Suppressor macrophage treated with lipopolysaccharide for 4 hours (primary cell): ENCODE measurements at places on chromosomes 2 and 18.

GRCh38 chr2:160425434-160426151 lies 68.0 kb downstream of the RBMS1 start:
- no peak for DNase-seq

DNA sequence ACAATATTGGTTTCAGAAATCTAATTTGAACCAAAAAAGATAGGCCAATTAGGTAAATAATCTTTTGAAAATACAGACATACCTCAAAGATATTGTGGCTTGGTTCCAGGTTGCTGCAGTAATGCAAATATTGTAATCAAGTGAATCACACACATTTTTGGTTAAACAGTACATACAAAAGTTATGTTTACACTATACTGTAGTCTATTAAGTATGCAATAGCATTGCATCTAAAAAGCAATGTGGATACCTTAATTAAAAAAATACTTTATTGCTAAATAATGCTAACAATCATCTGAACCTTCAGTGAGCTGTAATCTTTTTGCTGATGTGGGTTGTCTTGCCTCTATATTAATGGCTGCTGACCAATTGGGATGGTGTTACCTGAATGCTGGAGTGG lies 67.3 kb downstream of the KYNU start:
- DNase-seq = no peak

DNA sequence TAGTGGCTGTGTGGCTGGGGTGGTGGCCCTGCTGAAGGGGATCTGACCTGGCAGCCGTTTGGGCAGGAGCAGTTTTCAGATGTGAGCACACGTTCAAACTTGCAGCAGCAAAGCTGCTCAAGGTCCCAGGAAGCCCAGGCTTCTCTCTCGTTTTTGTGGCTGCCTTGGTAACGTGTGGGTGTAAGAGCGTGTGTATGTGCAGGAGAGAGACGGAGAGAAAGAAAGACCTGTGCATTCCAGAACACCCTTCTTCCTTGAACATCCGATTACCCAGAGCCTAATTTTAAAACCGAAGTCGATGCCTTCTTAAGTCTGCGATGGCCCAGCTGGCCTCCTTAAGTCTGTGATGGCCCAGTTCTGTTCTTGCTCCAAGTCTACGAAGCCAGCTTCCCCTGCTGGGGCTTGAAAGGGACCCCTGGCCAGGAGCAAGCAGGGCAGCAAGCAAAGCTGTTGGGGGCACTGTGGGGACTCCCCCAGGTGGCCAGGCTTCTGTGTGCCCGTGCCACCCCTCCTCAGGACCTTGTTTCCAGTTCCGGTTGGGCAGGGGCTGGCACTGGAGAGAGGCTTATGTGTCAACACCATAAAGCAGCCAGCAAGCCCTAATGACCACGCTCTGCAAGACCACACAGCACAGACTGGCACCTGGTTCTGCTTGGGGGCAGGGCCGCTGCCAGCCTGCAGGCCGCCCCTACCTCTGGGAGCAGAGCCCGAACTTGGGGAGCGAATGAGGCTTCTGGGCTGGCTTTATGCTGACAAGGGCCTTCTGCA lies 55.8 kb upstream of the ALPP start:
- no peak for DNase-seq

DNA sequence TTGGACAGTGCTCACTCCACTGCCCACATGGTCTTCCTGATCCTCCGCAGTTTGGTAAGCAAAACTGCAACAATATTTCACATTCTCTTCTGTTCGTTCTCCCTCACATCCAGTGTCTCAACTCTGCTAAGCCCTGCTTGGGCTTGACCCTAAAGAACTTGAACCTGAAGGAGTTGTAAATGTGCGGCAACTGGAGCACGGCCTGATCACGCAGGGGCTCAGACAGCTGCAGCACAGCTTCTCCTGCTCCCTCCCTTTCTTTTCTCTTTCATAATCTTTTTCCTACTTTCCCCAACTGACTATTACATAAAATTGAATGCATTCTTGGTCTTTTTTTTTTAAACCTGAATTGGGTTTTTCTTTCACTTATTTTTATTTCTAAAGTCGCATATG lies 10.2 kb downstream of the CYRIA start:
- DNase-seq = no peak

DNA sequence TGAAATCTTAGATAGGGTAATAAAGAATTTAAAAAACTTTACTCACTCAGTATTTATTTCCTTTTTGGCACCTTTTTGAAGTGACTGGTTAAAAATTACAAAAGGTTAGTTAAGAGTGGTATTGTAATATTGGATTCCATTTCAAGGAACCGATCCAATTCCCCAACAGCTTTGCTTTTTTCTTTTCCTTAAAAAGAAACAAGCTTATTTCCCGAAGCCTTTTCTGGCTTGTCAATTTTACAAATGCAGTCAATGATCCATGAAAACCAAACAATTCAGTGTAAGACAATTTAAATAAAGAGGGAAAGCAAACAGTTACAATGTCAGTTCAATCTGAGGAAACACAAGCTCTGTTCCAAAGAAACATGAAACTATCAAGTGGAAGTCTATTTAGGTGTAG lies 200.2 kb downstream of the RIT2 start:
- no peak for DNase-seq

GRCh38 chr2:149099298-149099697 lies 60.8 kb downstream of the LYPD6B start:
- no peak for DNase-seq

DNA sequence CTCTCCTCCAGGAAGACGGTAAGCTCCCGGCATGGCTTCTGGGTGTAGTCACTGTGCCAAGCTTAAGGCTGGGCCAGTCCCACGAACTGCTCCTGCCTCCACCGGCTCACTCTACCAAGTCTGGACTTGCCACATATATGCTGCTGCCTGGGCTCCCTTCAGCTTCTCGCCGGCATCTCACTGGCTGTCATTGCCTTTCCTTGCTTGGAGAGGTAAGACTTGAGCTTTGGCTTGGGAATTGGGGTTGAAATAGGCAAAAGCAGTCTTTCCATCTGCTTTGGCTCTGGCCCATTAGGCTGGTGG lies 481.0 kb downstream of the TGIF1 start:
- no peak for DNase-seq

DNA sequence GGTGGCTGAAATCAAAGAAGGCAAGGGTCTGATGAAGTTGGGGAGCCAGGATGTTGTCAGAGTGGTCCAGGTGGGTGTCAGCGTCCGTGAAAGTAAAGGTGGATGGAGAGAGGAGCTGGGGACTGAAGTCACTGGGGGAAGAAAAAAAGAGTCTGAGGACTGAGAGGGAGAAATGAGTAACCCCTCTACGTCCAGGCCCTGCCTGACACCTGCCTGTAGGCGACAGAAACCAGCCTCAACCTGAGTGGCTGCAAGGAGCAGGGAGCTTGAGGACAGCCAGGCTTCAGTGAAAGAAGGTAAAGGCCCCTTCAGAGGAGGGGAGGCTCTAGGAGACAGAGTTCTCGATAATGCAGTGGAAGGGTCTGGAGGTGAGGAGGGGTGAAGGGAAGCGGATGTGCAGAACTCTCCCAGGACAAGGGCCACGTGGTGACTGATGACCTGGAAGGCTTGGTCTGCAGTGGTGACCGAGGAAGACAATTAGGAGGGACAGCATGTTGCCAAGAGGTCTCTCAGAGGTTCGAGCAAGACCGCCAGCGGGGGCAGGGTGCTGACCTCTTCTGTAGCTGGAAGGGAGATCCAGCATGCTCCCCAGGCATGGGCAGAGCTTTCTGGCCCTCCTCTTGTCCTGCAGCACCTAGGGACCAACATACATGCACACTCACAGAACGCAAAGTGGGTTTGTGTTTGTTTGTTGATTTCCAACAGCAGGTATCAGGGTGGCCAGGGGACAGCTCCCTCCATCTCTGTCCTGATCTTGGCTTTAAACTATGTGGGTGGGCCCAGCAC lies 86.6 kb upstream of the TMEM247 start:
- DNase-seq = no peak

DNA sequence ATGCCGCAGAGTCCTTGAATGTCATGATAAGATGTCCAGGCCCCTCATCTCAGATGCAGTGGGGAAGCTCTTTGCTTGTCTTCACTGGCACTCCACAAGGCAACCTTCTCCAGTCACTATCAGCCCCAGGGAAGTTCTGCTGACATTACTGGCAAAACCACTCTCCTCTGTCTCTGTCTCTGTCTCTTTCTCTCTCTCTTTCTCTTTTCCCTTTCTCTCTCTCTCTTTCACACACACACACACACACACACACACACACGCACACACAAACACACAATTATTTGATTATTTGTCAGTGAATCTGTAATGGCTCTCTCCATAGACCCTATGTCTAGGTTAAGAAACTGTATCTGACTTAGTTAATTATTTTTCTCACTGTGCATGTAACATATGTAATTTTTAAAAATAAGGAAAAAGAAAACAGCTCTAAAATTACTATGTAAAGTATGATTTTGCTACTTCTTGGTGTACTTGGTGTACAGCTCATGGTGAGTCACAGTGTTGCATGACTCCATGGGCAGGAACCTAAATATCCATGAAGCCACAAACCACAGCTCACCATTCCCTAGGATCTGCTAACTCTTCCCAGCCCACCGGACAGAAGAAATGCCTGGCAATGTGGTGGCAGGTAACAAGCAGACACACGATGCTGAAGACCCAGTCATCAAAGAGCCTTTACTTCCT lies 594.9 kb upstream of the ID2 start:
- DNase-seq = peak; percentile 46

- DNase-seq = no peak
Measured at GRCh38 chr2:124704071-124704925, 679.2 kb downstream of the CNTNAP5 start.

- no peak for DNase-seq
Measured at GRCh38 chr2:26583381-26583911, 57.7 kb downstream of the CIB4 start.

DNA sequence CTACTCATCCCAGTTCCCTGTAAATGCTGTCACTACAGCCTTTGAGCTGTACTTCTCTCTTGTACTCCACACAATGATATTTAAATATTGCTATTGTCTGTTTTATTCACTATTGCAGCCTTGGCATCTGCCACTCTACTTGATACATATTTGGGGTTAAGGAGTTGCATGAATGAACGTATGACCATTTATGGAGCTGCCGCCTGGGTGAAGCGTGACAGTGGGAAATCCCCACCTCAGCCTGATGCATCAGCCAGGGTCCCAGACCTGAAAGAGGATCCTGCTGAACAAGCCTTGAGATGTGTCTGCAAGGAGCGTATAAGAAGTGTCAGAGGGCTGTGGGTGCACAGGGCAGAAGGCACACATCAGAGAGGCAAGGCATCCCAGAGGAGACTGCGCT lies 39.1 kb downstream of the MRPL35 start:
- DNase-seq = peak; percentile 69

GRCh38 chr18:63872586-63872985 lies 14.9 kb upstream of the SERPINB2 start:
- no peak for DNase-seq

DNA sequence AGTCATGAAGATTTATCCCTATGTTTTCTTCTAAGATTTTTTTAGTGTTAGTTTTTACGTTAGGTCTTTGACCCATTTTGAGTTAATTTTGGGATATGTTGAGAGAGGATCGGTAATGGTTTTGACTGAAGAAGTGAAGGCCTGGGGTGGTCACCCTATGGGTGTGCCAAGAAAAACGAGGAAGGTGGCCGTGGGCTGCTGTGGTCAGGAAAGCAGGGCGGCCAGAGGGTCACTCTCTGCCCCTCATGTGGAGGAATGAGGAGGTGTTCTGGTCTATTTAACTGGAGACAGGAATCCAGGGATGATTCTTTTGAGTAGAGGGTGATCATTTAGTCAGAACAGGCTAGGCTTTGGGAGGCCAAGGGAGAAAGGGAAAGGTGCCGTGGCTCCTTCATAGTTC lies 50.7 kb downstream of the MYO7B start:
- DNase-seq = no peak

DNA sequence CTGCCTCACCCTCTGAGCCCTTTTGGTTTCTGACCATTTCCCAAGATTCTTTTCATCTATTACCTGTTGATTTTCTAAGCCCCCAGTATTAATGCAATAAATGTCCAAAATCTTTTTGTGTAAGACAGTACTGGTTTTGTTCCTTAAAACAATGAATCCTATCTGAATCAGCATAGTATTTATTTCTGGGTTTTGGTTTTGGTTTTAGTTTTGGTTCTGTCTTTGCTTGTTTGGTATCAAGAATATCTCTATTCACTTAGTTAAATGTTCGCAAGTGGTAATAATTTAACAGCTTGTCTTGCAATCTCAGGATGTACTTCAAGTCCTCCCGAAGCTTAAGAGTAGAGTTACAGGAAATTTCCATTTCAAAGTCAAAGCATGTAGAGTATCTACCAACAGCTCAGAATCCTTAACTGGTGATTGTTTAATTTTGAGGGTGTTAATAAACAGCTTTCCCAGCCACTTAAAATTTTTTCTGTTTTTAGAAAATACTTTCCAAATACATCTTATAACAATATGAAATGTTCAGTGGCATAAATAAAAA lies 67.7 kb upstream of the NEDD4L start:
- DNase-seq = peak; percentile 59

GRCh38 chr2:202965810-202966460 lies 48.7 kb upstream of the NBEAL1 start:
- peak; percentile 92 for DNase-seq

- DNase-seq = no peak
Measured at GRCh38 chr2:127659408-127660290, 13.7 kb downstream of the GPR17 start.

GRCh38 chr18:23871410-23871809 lies 143.1 kb upstream of the TTC39C start:
- peak; percentile 32 for DNase-seq

DNA sequence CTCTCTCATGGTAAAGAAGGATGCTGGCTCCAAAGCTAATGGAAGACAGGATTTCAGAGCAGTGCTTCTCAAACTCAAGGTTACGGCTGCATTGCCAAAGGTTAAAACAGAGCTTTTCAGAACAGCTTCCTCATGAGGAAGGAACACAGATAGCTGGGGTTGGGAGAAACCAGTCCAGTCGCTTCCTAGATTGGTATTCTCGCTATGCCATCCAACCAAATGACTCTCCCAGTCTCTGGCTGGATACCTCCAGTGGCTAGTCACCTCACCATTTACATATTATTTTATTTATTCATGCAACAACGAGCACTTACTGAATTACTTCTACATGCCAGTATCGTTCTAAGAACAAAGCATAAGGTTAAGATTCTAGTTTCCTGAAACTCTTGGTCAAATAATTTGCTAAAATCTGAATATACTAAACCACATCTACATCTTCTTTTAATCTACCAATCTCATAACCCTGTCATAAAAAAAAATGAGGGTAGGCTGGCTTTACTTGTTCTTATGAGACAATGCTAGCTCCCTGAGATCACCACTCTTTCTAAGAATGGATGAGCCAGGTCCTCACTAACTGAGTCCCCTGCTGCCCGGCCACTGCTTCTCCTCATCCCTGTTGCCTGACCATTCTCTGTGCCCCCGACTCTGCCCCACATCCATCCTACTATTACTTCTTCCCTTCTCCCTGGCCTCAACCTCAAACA lies 20.4 kb downstream of the KDSR start:
- no peak for DNase-seq

DNA sequence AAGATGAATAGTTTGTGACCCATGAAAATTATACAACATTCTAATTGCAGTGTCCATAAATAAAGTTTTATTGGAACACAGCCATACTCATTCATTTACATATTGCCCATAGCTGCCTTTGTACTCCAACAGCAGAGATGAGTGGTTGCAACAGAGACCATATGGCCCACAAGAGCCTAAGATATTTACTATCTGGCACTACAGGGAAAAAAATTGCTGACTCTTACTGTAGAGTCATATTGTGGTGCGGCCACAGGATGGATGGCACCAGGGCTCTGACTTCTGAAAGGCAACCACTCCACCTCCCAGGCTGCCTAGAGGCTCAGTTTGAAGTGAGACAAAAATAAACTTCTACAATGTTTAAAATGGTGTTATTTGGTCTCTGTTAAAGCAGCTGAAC lies 404.0 kb upstream of the ATP5MC3 start:
- no peak for DNase-seq
